ENCODE measurements at places on chromosomes 16 and 17.

- no peak for DNase-seq
Measured at GRCh38 chr16:12293017-12293618, 316.6 kb downstream of the SNX29 start.

DNA sequence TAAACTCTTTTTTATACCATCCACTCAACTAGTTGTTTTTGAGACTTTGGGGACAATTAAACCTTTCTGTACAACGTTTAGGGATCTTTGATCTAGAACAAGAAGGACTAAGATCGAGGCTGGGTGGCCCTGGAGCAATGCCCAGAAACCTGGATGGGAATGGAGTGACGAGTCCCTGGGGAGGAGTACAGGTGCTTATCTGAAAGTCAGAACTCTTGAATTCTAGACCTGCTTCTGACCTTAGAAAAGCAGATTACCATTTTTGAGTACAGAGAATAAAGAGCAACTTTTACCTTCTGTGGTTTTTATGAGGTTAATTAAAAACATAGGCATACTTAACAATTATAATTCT, 17.8 kb downstream of the UBE2Z start:
- no peak for DNase-seq

DNA sequence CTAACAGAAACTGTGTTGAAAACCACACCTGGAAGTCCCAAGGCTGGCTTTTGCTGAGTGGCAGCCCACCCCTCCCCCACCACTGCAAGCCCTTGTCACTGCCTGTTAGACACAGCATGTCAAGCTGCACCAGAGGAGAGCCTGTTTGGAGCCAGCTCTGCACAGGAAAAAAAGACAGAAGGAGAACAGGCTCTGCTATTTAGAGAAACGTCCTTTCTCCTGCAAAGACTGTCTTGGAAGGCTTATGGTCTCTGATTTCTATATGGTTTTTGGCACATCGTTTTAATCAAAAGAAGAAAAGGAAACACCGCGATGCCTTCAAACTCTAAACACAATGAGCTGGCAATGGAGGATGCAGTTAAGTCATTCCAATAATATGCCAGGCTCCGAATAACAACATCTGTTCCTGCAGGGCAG, 275.5 kb downstream of the MAP2K4 start:
- no peak for DNase-seq

DNA sequence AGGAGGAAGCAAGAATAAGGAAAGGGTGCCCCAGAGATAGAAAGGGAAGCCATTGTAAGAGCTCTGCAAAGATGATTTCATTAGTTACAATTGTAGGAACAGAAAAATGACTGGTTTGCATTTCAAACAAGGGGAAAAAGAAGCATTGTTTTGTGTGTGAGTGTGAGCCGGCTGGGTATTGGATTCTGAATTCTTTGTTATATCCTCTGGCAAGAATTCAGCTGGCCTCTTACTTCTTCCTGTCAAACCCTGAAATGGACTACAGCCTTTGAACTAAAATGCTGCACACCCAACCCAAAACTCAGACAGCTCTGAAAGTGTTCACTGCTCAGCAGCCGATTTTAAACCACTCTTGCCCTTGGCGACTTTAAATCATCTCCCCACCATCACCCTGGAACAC, 461.3 kb downstream of the PMP22 start:
- DNase-seq: no peak

DNA sequence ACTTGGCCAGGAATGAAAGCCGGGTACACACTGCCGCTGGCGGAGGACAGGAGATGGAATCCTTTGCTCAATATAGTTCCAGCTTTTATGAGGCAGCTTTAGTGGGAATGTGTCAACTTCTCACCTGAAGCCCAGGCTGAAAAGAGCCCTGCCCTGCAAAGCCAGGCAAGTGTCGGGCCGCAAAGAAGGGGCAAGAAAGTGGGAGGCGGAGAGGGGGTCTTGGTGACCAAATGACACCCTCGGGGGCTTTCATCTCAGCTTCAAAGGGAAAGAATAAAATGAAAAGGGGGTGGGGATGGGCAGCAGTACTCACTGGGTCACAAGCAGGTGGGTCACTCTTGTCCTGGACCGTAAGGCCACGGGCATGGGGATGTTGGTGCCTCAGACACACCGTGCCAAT, 62.9 kb downstream of the C16orf95 start:
- no peak for DNase-seq

GRCh38 chr16:5895137-5895536, 797.5 kb upstream of the EEF2KMT start:
- DNase-seq: no peak
